ENCODE measurements at places on chromosomes 7 and 10.

DNA sequence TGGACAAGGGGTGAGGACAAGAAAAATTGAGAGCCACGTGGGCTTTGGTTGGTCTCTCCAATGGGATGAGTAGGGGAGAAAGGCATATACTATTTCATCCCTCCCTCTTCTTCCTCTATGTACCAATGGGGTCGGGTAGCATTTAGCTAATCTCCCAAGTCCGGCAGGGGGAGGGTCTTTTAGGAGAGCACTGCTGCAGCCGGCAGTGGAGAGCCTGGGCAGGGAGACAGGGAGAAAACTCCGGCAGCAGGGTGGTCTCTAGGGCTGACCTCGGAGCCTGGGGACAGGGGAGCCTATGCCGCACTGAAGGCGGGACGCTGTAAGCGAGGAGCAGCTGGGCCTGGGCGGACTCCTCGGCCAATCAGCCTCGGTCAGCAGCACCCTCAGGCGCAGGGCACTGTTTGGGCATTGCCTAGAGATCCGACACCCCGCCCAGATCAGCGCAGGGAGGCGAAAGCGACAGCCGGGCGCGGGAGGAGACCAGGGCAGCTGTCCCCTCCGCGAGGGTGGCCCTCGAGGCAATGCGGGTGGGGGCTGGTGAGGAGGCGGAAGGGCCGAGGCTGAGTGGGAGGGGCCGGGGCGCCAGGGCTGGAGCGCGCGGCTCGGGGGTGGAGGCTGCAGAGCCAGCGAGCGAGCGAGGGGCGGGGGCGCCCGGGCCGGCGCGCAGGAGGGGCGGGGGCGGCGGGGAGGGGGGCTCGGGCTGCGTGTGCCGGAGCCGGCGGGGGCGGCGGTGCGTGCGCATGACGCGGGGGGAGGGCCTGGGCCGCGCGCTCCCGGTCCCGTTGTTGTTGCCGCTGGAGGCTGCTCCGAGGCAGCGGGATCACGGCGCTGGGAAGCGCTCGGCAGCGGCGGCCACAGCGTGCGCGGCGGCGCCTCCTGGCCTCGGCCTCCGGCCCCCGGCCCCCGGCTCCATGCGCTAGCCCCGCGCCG, at the start of gene AGAP3:
Gene AGAP3, plus strand, starts transcription at position 785 of the 930 bp plus-strand sequence. CDS start 267 bp downstream, outside the sequence.
- peak; percentile 53 for DNase-seq

- no peak for DNase-seq
These were observed 513 bp downstream of the TMEM178B start for GRCh38 chr7:141074162-141074991.

GRCh38 chr7:493661-494251, 25.9 kb downstream of the PDGFA start:
- no peak for DNase-seq

DNA sequence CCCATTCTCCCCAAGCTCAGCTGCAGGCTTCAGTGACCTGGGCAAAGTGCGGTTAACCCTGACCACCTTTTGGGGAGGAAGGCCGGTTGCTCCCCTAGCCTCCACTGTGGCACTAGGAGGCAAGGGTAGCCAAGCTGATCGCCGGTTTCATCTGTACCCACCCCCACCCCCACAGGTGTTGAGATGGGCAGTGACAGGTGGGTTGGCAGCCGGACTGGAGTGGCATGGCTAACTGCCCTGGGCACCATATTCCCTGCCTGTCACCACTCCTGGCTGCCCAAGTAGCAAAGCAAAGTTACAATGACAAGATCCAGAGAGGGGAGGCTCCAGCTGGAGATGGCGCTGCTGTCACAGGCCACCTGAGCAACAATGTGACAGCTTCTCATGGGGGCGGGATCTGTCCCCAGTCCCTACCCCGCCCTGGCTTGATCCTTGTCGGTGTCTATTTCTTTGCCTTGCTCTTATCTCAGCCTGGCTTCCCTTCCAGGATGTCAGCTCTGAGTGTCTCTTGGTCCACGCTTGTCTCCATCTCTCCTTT, 27.0 kb upstream of the BMS1 start:
- DNase-seq = no peak

DNA sequence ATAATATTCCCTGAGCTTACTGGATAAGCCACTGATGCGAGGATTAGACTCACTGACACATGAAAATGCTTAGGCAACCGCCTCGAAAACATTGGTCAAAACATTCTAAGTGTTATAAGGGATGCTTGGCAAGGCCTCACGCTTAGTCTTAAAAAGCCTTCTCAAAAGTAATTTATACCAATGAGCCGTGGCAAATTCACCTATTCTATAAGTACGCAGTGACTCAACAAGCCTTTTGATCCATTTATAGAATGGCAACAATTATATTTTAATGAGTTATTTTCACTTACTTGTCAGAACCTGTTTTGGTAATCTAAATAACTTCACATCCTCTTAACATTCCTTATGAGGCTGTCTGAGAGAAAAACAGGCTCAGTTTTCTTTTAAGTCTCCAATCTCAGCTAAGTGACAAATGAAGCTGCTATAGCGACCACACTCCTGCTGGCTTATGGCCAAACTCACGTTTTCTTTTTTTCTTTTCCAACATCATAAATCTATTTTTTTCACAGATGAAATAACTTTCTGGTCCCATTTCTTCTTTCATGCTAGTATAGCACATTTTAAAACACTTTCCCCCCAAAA, 121.2 kb upstream of the AFAP1L2 start:
- peak; percentile 58 for DNase-seq

GRCh38 chr10:59702347-59702746, 7.3 kb downstream of the SLC16A9 start:
- no peak for DNase-seq

DNA sequence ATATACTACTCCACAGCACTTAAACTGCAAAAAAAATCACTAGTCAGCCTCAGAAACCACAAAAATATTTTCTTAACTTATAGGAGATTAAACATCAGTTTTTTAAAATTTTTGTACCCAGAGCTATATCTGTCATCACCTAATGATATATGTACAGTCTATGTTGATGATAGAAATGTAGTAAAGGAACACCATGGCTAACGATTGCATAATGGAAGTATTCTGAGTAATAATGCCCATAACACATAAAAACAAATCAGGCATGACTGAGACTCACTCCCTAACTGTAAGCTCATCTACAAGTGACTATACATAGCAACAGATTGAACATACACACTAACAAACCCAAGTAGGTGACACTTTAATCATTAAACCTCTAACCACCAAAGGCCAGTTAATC, 51.3 kb downstream of the TSPAN12 start:
- DNase-seq = no peak

All from CD4-positive, alpha-beta T cell treated with Interleukin-2 at 100 ng/mL for 4 hours (primary cell).